NCI-H1105 (cell line): ENCODE measurements at places on chromosomes 16 and 17.

- no peak for DNase-seq
Observed at GRCh38 chr17:3474212-3474611, 1.6 kb upstream of the ASPA start.

- no peak for DNase-seq
Observed at GRCh38 chr16:11562941-11563340, 23.8 kb downstream of the LITAF start.

DNA sequence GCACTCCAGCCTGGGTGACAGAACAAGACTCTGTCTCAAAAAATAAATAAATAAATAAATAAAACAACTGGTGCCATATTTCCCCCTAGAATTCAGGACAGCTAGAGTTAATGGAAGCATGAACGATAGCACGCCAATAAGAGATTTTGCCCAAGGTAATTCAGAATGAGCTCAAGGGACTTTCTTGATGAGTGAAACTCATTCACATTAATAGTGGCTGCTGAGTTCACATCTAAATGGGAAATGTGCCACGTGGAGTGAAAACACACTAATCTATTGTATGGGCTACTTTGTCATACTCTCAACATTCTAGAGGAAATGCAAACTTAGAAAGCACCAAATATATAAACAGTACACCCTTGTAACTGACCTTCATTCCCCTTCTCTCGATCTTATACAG lies 47.4 kb upstream of the PSMD7 start:
- no peak for DNase-seq

DNA sequence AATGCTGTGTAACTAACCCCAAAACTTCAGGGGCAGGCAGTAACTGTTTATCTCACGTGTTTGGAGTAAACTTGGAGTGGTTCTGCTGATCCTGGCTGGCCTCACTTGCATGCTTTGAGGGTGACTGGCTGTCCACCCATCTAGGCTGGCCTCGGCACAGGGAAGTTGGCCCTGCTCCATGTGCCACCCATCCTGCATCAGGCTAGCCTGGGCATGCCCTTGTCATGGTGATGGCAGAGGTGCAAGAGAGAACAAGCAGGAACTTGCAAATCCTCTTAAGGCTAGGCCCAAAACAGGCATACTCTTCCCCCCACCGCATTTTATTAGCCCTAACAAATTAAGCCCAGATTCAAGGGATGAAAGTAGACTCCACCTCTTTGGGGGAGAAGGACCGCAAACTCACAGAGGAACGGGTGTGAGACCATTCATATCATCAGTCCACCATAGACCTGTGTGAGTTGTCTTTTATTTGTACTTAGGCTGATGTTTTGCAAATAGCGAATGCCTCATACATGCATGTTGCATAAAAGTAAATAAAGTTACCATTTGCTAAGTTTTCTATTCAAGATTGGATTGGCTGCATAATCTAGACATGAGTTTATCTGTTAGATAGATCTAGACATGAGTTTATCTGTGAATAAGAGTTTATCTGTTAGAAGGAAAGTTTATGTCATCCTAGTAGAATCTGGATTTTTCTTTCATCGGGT lies 221.0 kb downstream of the CCDC182 start:
- DNase-seq, result peak; percentile 90

DNA sequence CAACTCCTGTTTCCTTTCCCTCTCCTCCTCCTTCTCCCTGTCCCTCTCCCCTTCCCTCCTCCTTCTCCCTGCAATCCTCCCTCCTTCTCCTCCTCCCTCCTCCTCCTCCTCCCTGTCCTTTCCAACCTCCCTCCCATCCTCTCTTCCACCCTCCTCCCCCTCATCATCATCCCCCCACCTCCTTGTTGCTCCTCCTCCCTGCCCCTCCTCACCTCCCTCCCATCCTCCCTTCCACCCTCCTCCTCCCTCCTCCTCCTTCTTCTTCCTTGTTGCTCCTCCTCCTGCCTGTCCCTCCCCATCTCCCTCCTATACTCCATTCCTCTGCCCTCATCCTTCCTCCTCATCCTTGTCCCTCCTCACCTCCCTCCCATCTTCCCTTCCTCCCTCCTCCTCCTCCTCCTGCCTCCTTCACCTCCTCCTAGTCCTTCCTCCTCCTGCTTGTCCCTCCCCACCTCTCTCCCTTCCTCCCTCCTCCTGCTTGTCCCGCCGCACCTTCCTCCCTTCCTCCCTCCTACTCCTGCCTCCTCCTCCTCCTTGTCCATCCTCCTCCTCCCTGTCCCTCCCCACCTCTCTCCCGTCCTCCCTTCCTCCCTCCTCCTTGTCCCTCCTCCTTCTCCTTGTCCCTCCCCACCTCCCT lies 222.5 kb downstream of the IRF8 start:
- no peak for DNase-seq

DNA sequence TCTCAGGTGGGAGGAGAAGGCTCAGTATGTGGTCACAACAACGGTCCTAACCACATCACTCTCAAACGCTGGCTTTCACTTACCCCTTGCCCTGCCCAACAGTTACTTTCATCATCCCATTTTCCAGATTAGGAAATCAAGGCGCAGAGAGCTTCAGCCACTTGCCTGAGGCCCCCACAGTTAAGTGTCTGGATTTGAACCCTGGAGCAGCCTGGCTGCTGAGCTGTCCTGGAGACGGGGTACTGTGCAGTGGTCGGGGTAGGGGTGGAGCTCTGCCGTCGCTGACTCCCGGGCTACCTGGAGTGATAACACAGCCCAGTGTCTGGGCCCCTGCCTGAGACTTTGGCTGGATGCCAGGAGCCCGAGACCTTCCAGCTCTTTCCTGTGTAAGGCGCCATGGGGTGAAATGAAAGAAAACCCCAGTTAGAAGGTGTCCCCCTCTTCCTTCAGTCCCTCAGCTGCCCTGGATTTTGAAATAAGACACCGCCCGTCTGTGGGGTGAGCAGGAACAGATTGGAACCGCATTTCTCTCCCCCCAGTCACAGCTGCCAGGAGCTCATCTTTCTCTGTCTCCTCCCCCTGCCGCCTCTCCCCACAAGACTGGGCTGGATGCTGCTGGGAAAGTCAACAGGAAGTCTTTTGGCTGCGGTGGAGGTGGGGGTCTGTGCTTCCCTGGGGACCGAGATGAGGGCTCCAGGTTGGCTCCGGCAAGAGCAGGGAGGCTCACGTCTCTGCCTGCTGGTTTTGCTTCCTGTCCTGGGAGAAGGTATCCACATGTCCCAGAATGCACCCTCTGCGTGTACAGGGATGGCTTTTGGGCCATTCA lies 280.2 kb downstream of the SEC14L1 start:
- DNase-seq, result peak; percentile 85

- DNase-seq, result peak; percentile 34
Observed at GRCh38 chr17:12180644-12181261, 160.1 kb downstream of the MAP2K4 start.

- DNase-seq, result no peak
Observed at GRCh38 chr16:3254309-3254708, 2.1 kb downstream of the MEFV start.

- DNase-seq, result no peak
Observed at GRCh38 chr17:64009571-64010402, 10.6 kb downstream of the ICAM2 start.

- no peak for DNase-seq
Observed at GRCh38 chr17:82345151-82345976, 11.8 kb upstream of the SECTM1 start.

DNA sequence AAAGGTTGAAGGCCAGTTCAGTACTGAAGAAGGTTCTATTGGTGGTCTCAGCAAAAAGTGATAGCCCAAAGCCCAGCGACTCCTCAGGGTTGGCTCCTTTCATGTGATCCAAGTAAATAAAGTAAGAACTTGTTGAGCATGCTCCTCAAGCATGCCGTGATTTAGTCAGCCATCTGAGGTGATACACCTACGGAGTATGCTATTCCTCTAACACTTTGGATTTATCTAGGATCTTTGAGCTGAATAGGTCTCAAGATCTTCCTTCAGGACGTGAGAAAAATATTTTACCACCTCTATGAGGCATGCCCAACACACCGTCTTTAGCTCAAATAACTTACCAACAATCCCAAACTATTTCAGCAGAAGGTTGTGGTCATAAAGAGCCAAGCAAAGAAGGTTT lies 153.3 kb upstream of the CORO6 start:
- DNase-seq, result no peak

DNA sequence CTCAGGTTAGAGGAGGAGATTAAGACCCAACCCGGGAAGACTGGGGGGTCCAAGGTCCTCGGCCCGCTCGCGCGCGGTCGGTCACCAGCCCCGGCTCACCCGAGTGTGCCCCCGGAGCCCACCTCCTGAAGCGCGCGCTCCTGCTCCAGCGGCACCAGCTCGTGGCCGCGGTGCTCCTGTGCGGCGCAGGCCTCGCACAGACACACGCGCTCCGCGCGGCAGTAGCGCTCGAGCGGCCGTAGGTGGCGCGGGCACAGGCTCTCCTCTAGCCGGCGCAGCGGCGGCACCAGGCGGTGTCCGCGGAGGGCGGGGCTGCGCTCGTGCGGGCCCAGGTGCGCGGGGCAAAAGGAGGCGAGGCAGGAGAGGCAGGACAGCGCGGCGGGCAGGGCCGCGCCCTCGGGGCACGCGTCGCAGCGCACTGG lies 618 bp downstream of the TRIM47 start:
- peak; percentile 32 for DNase-seq

- no peak for DNase-seq
Observed at GRCh38 chr16:63943566-63943965, 1178.3 kb downstream of the CDH11 start.

GRCh38 chr16:83266848-83267553 lies 540.8 kb upstream of the HSBP1 start:
- DNase-seq, result no peak

GRCh38 chr16:20401066-20401465 lies 3.5 kb downstream of the PDILT start:
- DNase-seq, result no peak

- no peak for DNase-seq
Observed at GRCh38 chr16:20621406-20621805, 45.2 kb upstream of the ACSM2B start.

- DNase-seq, result no peak
Observed at GRCh38 chr16:72129976-72130656, 36.5 kb downstream of the DHX38 start.

- DNase-seq, result no peak
Observed at GRCh38 chr17:38720941-38721340, 9.2 kb upstream of the CISD3 start.

DNA sequence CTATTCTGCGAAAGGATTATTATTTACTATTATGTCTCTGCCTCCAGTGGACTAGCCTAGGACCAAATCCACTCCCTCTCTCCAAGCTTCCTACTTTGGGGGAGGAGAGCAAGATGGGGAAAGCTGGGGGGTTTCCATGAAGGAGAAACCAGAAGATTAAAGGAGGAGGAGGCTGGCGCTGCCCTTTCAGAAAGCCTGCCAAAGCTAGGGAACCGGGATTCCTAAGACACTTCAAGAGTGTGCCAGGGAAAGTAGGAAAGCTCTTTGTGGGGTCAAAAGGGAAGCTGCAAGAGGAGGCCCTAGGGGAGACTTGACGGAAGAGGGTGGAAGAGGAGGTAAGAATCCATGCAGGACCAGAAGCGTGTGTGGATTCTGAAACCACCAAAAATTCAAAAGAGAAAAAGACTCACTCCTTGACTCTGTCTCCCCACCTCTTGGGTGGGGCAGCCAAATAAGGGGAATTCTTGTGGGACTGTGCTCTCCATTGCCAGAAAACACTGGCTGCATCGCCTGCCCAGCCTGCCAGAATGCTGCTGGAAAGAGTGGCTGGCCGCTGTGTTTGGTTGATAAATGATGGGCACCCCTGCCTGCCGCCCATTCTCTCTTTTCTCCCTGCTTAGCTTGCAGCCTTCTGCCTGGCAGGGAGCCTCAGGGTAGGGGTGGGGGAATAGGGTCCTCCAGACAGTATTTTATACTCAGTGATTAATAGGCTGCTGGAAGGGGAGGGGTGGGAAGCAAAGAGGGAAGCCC lies 11.8 kb upstream of the KAT7 start:
- DNase-seq, result no peak

DNA sequence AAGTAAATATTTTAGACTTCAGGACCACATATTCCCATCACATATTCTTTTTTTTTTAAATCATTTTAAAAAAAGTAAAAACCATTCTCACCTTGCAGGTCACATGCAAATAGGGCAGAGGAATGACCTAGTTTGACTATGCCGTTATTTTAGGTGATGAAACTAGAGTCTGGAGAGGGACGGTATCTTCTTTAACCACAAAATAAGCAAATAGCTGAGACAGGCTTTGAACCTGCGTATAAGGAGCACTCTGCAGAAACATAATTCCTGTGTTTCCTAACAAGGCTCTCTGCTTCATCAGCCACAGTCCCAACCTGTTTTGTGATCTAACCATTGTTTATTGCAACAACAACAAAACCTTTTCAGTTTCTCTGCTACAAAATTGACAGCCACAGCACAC lies 121.5 kb downstream of the PCTP start:
- no peak for DNase-seq

DNA sequence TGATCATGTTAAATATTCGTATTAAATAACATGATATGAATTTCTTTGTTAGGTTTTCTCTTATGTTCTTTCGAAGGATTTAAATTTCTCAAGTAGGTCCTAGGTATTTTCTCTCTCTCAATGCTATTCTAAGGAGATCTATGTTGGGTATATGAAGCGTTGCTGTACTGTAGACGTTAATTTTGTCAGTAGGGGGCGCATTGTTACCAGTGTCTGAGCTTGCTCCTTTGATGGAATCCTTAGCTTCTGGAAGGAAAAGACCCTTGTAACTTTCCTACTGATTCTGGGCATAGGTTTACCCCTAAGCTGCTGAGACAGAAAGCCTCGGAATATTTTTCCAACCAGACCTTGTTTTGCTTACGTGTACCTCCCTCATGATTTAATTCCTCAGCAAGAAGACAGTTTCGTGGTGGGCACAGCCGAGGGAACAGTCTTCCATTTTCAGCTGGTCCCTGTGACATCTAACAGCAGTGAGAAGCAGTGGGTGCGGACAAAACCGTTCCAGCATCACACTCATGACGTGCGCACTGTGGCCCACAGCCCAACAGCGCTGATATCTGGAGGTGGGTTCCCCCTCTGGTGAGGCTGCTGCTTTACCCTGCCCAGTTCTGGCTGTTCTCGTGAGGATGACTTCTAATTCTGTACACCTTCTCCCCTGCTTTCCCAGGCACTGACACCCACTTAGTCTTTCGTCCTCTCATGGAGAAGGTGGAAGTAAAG lies 17.9 kb downstream of the UTP4 start:
- DNase-seq, result peak; percentile 25

GRCh38 chr17:3532106-3532858 lies 25.3 kb downstream of the TRPV3 start:
- no peak for DNase-seq

GRCh38 chr17:7307686-7308624 lies 527 bp downstream of the EIF5A start:
- DNase-seq, result no peak

DNA sequence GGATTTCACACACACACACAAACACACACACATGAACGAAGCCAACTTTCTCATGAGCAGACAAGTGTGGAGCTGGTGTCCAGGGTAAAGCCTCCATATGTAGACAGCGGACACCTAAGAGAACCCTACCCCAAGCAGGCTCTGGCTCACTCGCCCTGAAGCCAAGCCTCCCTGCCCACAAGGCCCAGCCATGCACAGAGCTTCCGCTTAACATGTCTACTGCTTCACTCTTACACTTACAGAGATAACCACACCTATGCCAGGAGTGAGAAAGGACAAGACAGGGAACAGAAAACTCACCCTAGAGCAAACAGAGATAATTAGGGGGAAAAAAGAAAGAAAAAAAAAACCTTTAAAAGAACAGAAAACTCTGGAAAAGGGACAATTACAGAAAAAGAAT lies 67.5 kb downstream of the CYTH1 start:
- DNase-seq, result no peak

- DNase-seq, result no peak
Observed at GRCh38 chr17:44780845-44781480, 22.2 kb downstream of the ADAM11 start.
